ENCODE measurements at places on chromosomes 3 and 15. TPM values are rescaled to one million over a fixed set of nuclear protein-coding genes. Genes with fewer than 3 reads are reported as not detected.

DNA sequence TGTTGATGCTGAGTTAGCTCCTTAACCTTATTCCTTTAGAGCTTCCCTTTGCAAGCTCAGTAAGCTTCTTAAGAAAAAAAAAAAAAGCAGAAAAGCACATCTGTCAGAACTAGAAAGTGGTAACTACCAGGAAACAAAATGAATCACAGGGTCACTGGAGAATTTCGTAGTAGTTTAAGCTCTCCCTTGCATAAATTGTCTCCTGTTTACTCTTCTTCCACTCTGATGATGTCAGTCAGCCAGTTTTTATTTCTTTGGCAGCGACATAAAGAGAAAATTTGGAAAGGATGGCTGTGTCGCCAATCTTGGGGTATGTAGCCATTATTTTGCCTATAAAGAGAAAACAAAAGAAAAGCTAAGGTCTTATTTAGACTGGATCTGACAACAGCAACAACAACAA, 3.2 kb upstream of the GABRR3 start:
- no peak for DNase-seq

The KNSTRN gene
- 25.9 TPM for polyA plus RNA-seq

DNA sequence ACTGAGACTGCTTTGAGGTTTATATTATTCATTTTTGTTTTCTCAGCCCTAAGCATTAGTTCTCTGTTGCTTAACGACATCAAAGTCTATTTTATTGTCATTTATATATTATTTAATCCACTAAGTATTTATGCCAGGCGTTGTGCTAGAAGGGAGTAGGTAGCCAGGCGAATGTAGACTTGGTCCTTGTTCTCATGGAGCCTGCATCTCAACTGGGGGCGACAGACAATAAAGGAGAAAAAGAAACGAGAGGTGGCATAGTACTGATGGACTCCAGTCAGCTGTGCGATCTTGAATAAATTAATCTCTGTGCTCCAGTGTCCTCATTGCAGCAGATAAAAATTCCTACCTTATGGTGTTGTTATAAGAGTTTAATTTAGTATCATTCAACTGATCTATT, 49.7 kb downstream of the ETV5 start:
- DNase-seq, result no peak

The SMCO1 gene
- not detected for polyA plus RNA-seq

GRCh38 chr3:188801393-188801792, 370.4 kb upstream of the TPRG1 start:
- no peak for DNase-seq

The GOLGA8S gene
- polyA plus RNA-seq, result 1.3 TPM

The CLDN11 gene
- polyA plus RNA-seq, result 10.5 TPM

- no peak for DNase-seq
These were observed 78.8 kb downstream of the FBN1 start for GRCh38 chr15:48566668-48567067.

The C2CD4A gene
- not detected for polyA plus RNA-seq

DNA sequence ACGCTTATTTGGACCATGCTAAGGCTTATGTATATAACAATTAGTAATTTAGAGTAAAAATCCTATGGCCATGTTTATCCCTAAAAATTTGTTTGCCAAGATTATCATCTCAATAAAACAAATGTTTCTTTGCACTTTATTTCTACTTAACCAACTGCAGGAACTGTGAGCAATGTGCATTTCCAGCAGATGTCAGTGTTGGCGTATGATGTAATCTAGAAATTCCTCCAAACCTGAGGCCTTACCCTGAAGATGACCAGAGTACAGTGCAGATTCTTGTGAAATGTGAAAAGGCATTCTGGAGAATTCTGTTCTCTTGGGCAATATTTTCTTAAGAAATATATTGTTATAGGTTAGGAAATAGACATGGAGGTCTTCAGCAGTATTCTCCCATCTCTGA, 205.9 kb downstream of the MBNL1 start:
- peak; percentile 54 for DNase-seq

The SCN5A gene
- 0.54 TPM for polyA plus RNA-seq

The GOLGA6D gene
- 0.47 TPM for polyA plus RNA-seq

DNA sequence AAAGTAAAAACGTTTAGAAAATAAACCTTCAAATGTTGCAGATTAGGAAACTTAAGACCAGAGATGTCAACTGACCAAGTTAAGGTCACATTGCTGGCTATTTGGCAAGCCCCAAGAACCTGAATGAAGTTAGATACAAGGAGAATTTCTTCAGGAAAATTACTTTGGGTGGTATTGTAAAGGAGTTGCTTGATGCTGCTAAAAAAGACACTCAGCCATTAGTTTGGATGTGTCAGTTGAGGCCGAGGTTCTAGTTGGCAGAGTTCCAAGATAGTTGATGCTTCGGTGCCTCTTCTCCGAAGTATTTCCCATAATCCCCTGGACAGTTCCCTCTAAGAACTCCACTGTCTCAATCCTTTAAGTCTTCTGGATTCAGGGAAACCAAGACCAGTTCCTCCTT, 24.3 kb downstream of the SIAH2 start:
- no peak for DNase-seq

- DNase-seq, result peak; percentile 32
These were observed 170.5 kb downstream of the CTNNB1 start for GRCh38 chr3:41369838-41370237.

- DNase-seq, result no peak
These were observed 84.2 kb upstream of the SLC4A7 start for GRCh38 chr3:27568393-27568792.

- no peak for DNase-seq
These were observed 154.7 kb downstream of the ATP10A start for GRCh38 chr15:25708391-25708790.

DNA sequence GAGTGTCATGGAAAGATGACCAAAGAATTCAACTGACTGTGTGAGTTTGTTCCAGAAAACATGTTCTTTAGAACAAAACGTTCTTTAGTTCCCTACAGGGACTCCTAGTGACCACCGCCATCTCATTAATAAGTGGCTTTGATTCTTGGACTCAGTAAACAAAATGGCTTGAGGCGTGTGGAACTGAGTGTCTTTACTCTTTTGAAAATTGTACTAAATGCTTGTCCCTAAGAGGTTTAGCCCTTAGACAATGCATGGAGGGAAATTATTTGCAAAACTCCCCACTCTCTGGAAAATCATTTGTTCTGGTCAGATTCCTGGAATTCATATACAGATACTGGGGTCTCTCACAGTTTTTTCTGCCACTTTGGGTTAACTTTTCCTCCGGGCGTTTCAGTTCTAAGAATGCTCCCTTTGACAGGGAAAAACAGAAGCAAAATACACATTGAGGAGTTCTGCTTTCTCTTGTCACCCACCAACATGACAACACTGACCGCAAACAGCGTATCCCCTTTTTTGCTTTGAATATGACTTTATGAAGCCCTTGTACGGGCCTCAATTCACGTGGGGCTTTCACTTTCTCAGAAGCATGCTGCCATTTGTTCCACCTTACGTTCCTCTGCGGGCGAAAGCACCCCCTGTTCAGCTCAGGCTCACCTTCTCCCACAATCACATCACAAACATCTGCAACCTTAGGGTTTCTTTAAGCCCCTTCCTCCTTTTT, 15.3 kb upstream of the NRROS start:
- DNase-seq, result no peak

The SLC38A3 gene
- 7.4 TPM for polyA plus RNA-seq

The DNAH1 gene
- 11.5 TPM for polyA plus RNA-seq

The MESP2 gene
- polyA plus RNA-seq, result 0.14 TPM

All from left lung (tissue), 14 donors.